Breast epithelium (tissue), 4 donors: ENCODE measurements at places on chromosomes 6 and 20.

DNA sequence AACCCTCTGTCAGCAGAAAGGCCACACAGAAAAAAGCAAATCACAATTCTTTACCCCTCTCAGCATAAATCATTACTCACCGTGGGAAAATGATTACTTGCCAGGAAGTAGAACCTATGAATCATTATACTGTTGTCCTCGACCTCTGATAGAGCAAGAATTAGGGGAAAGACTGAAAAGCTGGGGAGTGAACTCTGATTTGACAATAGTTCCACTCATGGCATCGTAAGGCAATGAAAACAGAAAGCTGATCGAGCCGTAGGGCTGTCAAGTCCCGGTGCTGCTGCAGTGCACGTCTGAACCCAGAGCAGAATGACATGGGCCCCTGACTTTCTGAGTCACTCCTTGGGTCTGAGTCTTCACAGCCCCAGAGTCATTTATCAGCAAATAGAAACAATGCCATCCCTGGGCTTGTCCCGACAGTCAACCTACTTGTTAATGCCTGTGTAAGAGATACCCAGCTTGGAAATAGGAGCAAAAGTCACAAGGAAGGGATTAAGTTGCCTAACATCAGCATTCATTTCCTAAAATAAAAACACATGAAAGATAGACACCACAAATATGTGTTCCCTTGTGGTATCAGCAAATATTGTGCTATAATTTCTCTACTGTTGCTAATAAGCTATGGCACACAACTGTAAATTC, 224.8 kb upstream of the MARCKS start:
- H3K36me3 ChIP-seq = no peaks in the 10 kb centered on the region
- H3K4me1 ChIP-seq = no peaks in the 10 kb centered on the region
- peak overlapping the region; percentile 46 for H3K4me3 ChIP-seq
- peak overlapping the region; percentile 63 for H3K27ac ChIP-seq
- no peaks in the 10 kb centered on the region for H3K27me3 ChIP-seq

DNA sequence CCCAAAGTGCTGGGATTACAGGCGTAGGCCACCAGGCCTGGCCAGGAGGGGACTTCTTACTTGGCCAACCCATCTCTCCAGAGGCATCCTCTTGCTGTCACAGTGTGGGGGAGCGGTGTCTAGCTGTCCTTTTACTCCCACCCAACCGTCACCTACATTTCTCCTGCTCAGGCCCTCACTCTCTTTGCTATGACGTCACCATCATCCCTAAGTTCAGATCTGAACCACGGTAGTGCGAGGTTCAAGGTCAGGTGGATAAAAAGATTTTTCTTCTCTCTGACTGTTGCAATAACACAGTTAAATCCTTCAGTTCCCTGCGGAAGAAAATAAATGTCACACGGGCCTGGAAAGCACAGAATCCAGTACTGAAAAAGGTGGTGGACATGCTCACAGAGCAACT, 7.3 kb upstream of the RAET1L start:
- no peak overlapping the region for H3K27ac ChIP-seq
- H3K4me1 ChIP-seq = no peaks in the 10 kb centered on the region
- peaks cover 22% of the 10 kb centered on the region for H3K27me3 ChIP-seq
- H3K4me3 ChIP-seq = no peak overlapping the region

DNA sequence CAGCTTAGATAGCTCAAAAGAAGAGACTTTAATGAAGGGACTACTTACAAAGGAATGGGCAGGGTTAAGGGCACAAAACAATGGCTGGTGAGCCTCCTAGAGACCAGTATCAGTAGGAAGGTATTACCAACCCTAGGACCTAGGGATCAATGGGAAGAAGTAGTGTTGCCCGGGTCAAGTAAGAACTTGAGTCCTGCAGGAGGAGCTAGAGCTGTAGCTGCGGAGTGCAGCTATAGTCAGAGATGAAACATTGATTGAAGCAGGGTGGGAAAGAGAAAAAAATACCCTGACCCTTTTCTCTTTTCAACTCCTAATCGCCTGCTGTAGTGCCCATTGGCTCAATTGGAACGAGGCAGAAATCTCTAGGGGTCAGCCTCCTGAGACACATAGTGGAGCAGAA, 144.0 kb downstream of the FLRT3 start:
- H3K36me3 ChIP-seq = no peaks in the 10 kb centered on the region
- H3K4me1 ChIP-seq = no peaks in the 10 kb centered on the region
- no peak for DNase-seq
- H3K4me3 ChIP-seq = no peak overlapping the region
- H3K27me3 ChIP-seq = no peaks in the 10 kb centered on the region
- H3K27ac ChIP-seq = no peak overlapping the region

DNA sequence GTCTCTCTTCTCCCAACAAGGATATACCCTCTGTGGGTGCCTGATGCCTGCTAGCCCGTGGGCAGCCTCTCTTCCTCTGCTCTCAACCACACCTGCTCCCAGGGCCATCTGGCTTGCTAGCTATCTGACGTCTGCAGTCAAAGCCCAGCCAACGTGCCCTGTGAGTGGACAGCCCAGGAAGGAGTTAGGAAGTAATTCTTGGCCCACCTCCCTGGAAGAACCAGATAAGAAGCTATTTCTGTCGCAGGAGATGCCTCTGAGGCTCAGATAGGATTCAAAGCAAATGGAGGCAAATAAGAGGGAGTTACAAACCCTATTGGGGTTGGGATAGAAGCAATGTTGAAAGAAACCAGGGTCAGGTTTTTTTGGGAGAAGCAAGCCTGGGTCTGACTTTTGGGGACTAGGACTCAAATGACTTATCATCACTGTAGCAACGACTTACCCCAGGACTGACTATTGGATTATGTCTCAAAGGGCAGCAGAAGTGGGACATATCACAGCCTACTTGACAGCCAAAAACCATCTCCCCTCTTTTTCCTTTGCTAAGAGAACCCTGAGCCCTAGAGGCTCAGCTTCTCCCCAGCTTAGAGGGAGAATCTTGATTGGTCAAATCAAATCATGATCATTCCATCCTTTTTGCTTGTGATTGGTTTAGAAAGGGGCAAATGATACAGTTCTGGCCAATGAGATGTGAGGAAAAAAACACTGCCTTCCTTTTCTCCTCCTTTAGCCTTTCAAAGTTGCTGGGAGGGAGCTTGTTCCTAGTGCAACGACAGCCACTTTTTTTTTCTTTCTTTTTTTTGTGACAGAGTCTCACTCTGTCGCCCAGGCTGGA, 18.0 kb upstream of the CDK5RAP1 start:
- no peak overlapping the region for H3K4me3 ChIP-seq
- DNase-seq = no peak
- H3K4me1 ChIP-seq = no peaks in the 10 kb centered on the region

- H3K4me3 ChIP-seq = no peak overlapping the region
- no peak for DNase-seq
- H3K27ac ChIP-seq = no peak overlapping the region
- H3K36me3 ChIP-seq = no peaks in the 10 kb centered on the region
- H3K4me1 ChIP-seq = no peaks in the 10 kb centered on the region
Measured at GRCh38 chr20:55205665-55206064, 730.3 kb downstream of the DOK5 start.

GRCh38 chr6:167341665-167342655, 17.1 kb downstream of the TTLL2 start:
- no peaks in the 10 kb centered on the region for H3K27me3 ChIP-seq
- no peak overlapping the region for H3K4me3 ChIP-seq
- no peak overlapping the region for H3K27ac ChIP-seq
- H3K4me1 ChIP-seq = no peaks in the 10 kb centered on the region
- no peaks in the 10 kb centered on the region for H3K36me3 ChIP-seq

DNA sequence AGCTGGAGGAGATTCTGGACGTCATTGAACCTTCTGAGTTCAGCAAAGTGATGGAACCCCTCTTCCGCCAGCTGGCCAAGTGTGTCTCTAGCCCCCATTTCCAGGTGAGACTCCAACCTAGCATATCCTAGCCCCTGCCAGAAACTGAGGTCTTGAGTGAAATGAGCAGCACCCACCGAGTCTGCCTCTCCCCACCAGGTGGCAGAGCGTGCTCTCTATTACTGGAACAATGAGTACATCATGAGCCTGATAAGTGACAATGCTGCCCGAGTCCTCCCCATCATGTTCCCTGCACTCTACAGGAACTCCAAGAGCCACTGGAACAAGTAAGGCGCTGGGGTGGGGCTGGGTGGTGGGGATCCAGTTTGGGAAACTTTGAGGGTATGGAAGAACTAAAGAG, 4.6 kb downstream of the MEA1 start:
- peaks cover 11% of the 10 kb centered on the region for H3K4me1 ChIP-seq
- H3K27ac ChIP-seq = no peak overlapping the region
- no peak for DNase-seq
- H3K27me3 ChIP-seq = no peaks in the 10 kb centered on the region
- H3K4me3 ChIP-seq = no peak overlapping the region
- no peaks in the 10 kb centered on the region for H3K36me3 ChIP-seq

- no peaks in the 10 kb centered on the region for H3K36me3 ChIP-seq
- no peak for DNase-seq
- H3K27me3 ChIP-seq = no peaks in the 10 kb centered on the region
Measured at GRCh38 chr6:154306696-154307095, 49.9 kb downstream of the IPCEF1 start.
